CD8-positive, alpha-beta memory T cell (primary cell): ENCODE measurements at places on chromosomes 1 and 21. TPM values are rescaled to one million over a fixed set of nuclear protein-coding genes. Genes with fewer than 3 reads are reported as not detected.

LYPD8 gene
- not detected for total RNA-seq

KIAA1614 gene
- total RNA-seq: 0.49 TPM

CCDC27 gene
- total RNA-seq: not detected

C1orf87 gene
- total RNA-seq: not detected

BARHL2 gene
- total RNA-seq: not detected

AMY1C gene
- total RNA-seq: not detected

PAPPA2 gene
- 0.29 TPM for total RNA-seq

BTG2 gene
- 97.8 TPM for total RNA-seq

TNFSF4 gene
- total RNA-seq: 28.4 TPM

HCN3 gene
- total RNA-seq: 3.7 TPM

GRCh38 chr1:66022904-66023620 lies 230.4 kb downstream of the PDE4B start:
- DNase-seq: no peak

GRCh38 chr1:61091455-61091854 lies 9.1 kb downstream of the NFIA start:
- DNase-seq: no peak

DNA sequence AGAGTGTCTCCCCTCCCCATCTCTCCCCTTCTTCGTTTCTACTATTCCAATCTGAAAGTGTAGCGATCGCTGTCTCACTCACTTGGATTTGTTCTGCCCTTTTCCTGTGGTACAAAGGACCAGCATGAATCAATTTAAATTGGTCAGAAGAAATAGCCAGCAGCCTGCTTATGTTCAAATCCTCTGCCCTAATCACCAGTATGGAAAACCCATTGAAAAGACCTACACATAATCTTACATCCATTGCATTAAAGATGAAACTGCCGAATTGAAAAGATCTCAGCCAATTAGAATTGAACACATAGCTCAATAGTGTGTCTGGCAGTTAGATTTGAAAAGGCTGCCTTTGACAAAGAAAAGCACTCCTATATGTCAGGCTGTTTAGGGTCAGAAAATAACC lies 122.6 kb downstream of the TNNI3K start:
- DNase-seq: no peak

- DNase-seq: no peak
Measured at GRCh38 chr1:77473690-77474089, 191.9 kb downstream of the AK5 start.

DNA sequence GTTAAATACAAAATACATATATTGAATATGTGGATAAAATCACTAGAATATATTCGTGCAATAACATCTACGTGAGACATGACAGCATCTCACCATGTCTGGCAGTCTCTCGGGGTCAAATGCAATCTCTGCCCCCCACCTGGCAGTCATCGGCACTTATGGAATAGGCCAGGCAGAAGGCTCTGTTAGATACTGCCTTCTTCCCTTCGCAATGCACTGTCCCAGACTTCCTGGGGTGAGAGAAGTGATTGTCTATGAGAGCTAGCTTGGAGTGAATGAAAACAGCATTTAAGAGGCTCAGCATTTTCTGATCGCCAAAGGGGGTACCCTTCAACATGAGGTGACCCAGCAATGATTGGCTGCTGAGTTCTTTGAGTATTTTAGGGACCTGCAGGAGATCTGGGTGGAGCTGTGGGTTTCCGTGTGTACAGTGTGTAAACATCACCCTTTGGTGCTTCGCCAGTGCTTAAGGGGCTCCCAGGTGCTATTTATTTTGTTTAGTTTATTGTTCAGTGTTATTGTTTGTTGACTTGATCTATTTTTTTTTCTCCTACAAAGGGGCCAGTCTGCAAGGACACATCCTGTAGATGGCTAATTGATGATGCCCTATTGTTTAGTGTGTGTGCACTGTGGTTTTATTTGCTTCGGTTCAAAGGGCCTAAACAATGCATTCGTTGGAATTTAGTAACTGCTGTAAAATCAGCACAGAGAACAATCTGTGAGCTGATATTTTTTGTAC lies 10.2 kb downstream of the ERG start:
- no peak for DNase-seq

GRCh38 chr21:41634858-41635257 lies 126.9 kb upstream of the TMPRSS2 start:
- DNase-seq: no peak

DNA sequence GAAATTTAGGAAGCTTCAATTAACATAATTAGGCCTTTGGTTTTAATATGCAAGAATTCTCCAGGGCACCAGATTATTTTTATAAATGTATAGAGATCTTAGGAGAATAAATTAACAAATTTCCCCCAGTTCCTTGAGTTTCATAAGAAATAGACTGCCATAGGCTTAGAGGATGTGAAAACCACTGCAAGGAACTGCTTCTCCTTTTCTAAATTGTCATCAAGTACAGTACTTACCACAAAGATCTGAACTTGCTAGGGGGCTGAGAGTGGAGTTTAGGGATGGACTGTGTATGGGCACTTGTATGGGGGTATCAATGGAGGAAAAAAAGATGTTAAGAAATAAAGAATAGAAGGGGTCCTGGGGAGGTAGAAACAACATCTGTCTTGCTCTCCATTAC lies 31.1 kb downstream of the LHX8 start:
- DNase-seq: no peak

DNA sequence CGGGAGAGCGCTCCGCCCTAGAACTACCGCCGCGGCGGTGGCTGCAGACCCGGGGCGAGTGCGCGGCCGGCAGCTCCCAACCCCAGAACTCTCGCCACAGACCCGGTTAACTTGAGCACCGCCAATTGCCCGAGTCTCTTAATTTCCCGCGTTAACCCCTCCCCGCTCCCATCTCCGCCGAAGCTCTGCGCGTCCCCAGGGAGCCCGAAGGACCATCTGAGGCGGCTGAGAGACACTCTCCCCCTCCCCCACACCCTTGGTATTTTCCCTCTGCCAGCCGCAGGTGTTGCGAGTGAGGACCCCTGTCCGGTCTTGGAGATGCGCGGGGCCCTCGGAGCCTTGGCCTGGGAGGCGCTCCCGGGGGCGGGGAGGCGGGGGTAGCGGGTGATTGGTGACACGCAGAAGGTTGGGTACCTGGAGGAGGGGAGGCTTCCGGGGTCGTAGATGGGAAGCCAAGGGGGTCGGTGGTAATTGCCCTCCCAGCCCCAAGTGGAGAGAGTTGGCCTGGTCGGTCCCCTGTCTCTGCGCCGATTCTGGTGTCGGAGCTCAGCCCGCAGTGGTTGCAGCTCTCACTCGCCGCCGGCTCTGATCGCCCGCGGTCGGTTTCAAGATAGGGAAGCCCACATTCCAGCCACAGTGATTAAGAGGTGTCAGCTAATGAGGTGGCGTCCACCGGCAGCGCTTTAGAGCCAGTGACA lies 858 bp upstream of the SUSD4 start:
- no peak for DNase-seq

DNA sequence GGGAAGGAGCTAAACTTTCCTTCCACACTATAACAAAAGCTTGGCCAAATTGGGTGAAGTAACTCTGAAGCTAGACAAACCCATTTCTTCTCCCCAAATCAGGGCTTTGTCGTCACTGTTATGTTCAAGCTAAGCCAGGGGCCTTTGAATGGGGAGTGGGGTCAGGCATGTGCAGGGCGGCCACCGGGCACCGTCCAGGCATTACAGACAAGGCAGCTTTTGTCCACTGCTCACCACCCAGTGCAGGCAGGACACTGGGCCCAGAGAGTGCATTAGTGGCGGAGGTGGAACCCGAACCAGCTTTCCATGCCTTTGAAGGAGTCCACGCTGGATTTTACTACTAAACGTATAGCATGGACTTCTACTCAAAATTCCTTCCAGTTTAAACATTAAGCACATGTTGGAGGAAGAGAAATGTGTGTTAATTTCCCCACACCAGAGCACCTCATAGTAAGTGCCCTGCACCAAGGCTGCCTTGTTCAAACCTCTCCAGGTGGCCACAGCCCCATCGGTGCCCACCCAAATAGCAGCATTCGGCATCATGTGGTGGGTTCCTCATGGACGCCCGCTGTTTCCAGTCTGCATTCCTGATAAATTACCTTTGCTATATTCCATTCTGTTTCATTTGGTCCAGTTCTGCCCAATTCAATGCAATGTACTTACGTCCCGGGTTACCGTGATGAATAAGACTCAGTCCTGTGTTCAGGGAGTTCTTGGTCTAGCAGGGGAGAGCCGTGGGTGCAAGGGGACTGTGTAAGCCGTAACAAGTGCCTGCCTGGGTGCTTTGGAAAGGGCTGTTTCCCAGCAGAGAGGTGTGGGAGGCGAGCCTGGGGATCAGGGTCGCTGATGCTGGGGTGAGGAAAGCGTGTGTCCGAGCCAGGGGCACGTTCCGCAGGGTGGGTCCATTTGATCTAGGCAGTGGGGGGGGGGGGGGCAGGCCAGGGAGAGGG lies 1.6 kb downstream of the UBASH3A start:
- DNase-seq: no peak

- no peak for DNase-seq
Measured at GRCh38 chr1:227299688-227300087, 18.6 kb downstream of the CDC42BPA start.

DNA sequence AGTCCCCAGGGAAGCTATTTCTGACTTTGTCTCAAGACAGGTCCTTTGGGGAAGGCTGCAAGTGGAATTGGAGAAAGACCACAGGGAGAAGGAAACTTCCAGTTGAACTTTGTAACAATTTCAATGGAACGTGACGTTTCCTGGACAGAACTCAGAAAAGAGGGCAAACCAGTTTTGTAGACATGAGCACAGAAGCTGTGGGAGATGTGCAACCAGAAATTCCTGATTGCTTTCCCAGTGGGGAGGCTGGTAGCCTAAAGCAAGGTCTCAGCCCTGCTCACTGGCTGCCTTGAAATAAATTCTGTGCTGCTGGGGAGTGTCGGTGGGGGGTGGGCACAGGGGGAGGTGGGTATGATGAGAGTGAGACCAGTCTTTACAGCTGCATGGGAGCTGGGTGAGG lies 1206.7 kb upstream of the ADGRL2 start:
- no peak for DNase-seq

GRCh38 chr21:37710546-37711285 lies 205.5 kb downstream of the KCNJ6 start:
- DNase-seq: no peak

DNA sequence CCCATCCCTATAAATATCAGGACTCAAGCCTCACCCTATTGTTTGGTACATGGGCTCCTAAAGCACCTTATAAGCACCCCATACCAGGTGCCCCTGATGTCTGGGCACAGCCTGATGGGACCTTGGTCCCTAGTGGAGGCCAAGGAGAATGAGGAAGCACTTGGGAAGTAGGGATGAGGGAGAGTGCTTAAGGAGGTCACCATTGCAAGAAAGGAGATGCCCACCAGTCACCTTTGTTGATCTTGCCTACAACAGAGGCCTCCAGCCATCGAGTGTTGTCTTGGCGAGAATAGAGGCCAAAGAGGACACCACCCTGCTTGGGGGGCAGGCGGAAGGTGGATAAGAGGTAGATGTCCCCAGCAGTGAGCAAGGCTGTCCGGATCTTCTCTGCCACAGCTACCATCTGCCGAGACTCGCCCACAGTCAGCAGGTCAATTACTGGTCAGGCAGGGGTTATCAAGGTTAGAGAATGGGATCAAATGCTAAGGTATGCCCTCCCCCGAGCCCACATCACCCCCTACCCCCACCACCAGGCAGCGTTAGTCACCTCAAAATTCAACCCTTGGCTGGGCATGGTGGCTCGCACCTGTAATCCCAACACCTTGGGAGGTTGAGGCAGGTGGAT lies 1.6 kb downstream of the THBS3 start:
- DNase-seq: no peak

GRCh38 chr1:189149547-189150375 lies 1327.9 kb downstream of the BRINP3 start:
- no peak for DNase-seq

DNA sequence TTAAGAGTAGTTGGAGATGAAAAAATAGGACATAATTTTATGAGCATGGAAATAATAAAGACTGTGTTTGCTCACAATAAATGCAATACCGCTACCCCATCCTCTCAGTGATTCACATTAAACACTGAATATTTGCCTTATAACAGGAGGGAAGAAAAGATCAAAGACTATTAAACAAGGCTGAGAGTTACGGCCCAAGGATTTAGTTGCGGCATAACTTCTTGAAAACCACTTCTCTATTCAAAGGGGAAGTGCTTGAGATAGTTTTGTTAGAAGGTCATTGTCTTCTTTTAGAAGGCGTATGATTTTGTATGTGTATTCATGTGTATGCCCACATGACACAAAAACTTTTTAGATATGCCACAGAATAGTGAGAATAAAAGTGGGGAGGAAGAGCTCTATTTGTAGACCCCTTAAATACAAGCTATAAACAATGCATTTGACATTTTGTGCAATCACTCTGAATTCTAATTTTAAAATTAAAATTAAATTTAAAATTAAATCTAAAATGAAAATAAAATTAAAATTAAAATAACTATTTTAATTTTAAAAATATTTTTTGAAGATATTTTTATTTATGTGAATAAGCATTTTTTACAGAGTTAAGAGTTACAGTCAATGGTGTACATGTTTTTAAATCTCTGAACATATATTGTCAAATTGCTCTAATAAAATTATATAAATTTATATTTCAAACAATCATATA lies 986.6 kb upstream of the ADAMTS5 start:
- no peak for DNase-seq

DNA sequence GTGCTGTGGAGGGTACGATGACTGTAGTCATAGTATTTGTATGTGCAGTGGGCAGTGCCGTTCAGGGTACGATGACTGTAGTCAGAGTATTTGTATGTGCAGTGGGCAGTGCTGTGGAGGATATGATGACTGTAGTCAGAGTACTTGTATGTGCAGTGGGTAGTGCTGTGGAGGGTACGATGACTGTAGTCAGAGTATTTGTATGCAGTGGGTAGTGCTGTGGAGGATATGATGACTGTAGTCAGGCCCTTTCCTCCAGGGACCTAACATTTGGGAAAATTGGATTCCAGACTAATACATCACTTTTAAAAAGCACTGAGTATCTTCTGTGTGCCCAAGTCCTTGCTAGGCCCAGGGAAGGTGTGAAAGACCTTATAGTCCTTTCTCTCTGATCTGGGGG lies 2.9 kb downstream of the ZNF672 start:
- no peak for DNase-seq

DNA sequence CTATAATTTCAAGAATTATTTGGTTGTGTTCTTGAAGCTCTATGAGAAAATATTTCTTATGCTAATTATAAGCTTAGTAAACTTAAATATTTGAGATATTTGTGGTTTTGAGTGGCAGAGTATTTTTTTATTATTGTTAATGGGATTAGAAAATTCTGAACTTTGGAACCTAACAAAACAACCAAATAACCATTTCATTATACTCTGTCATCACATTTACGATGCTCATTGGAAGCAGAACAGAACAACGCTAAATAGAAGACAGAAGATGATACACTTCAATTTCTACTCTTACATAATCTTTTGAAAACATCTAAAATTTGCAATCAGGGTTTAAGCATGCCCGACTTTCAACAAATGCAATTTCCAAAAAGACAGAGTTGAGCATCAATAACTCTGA lies 270.2 kb downstream of the PTPRC start:
- DNase-seq: no peak

DNA sequence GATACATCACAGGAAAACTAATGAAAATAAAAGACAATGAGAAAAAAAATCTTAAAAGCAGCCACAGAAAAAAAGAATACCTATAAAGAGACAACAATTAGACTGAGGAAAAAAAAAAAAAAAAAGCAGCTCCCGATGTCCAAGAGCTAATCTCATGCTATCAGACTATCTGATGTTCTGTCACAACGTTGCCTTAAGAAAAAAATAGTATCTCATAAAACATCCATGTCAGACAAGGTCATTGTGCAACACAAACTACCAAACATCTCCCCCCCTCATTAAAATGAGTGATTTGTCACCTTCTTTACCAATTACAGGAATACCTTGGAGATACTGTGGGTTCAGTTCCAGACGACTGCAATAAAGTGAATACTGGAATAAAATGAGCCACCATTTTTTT lies 68.9 kb downstream of the ZNF644 start:
- DNase-seq: no peak

GRCh38 chr1:99005537-99005942 lies 879 bp upstream of the PLPPR5 start:
- no peak for DNase-seq
